ENCODE measurements at places on chromosomes 6 and 20. TPM values are rescaled to one million over a fixed set of nuclear protein-coding genes. Genes with fewer than 3 reads are reported as not detected.

DNA sequence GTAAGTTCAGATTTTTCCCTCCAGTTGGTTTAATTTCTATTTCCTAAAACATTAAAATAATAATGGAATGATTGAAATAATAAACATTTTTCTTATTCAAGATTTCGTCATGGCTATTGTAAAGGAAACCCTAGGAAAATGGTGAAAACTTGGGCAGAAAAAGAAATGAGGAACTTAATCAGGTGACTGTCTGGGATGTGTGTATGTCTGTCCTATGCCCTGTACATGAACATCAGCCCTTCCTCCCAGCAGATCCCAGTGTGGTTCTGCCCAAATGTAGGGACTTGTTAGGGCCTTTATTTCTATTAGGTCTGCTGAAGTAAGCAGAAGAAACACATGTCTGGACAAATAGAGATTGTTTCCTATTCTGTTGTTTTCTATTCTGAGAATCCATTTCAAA lies 13.1 kb downstream of the RIOK1 start:
- peak; percentile 58 for DNase-seq

GRCh38 chr20:858011-858410 lies 24.5 kb downstream of the FAM110A start:
- DNase-seq = no peak

Gene CTCFL
- polyA plus RNA-seq = 0.24 TPM

Gene NCOA6
- polyA plus RNA-seq = 30.0 TPM

Gene CRIP3
- 2.0 TPM for polyA plus RNA-seq

Gene SMLR1
- not detected for polyA plus RNA-seq

Gene CDSN
- polyA plus RNA-seq = not detected

GRCh38 chr6:27183060-27183832 lies 64.3 kb upstream of the PRSS16 start:
- peak; percentile 72 for DNase-seq

Gene PCMT1
- polyA plus RNA-seq = 73.5 TPM

GRCh38 chr6:56101141-56101553 lies 146.2 kb downstream of the COL21A1 start:
- DNase-seq = peak; percentile 11

Gene OLIG3
- not detected for polyA plus RNA-seq

DNA sequence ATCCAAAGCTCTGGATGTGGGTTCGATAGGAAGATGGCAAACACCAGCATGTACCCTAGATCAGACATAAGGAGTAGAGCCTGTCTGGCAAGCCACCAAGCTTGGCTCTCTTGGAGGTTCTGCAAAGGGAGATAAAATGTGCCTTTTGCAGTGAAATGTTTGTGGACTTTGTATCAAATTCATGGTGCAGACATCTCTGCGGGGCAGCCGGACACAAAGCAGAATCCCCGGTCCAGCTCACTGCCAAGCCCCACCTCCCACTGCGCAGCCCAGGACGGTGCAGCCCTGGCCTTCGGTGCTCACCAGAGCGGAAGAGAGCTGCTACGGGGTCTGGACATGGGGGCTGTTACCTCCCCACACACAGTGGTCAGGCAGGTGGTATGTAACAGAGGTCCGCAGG lies 333.6 kb upstream of the JARID2 start:
- no peak for DNase-seq

DNA sequence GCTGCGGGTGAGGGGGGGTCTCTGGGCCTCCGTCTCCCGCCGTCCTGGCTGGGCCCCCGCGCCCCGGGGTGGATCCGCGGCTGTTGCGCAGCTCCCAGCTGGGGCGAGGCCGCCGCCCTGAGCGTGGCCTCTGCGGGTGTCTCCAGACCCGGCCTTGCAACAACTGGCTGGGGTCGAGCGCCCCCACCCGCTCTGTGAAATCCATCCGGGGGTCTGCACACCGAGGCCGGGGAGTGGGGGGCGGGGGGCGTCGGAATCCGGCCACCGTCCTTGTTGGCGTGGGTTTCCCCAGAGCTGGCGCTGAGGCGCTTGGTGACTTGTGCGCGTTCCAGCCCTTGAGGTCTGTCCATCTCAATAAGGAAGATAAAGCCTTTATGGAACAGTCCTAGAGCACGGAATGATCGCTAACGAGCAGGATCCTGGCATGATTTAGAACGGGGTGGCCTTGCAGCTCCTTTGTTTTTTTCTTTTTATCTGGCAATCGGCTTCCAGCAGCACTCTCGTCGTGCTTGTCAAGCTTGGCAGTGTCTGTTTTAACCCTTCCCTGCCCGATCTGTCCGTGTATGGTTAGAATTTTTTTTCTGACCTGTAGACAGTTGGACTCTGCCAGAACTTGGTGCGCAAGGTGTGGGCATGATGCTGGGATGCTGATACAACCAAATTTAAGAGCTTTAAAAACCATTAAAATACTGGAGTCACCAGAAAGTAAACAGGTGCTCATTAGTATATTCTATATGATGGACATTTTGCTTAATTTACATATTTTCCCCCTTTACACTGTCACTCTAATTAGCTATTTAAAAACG lies 675 bp downstream of the DSTN start:
- DNase-seq = peak; percentile 79

- no peak for DNase-seq
Observed at GRCh38 chr20:4507288-4507719, 214.4 kb upstream of the PRND start.

- no peak for DNase-seq
Observed at GRCh38 chr20:14453259-14453658, 115.8 kb upstream of the FLRT3 start.

- no peak for DNase-seq
Observed at GRCh38 chr6:146111881-146112450, 83.1 kb downstream of the GRM1 start.

DNA sequence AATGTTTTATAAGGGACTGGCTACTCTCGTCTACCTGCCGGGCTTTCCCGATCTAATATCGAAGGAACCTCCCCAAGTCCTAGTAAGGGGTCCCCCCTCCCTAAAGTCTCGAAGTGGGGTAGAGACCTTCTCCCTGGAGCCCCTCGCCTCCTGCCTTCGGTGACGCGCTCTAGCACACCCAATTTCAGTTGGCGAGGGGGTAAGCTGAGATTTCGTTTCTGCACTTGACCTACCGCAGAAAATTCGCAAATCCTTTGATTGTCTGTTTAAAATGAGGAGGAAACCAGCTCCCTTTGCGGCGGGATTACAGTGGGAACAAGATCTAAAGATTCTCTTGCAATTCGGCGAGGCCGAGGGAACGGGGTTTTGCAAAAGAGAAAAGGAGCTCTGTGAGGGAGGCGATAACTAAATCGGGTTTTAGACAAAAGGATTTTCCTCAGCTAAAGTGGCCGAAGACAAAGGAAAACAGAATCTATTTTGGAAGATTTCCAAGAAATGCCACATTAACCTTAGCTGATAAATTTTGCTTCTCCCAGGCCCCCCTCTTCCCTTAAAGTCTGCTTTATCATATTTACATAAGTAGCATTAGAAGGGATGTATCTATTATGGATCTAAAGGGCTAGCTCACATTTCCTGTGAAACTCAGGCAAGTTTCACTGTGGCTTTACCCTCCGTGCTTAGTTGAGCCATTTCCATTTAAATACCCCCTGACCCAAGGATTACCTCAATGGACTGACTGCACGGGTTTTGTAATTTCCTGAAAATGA lies 8.4 kb downstream of the SIM1 start:
- DNase-seq = no peak

DNA sequence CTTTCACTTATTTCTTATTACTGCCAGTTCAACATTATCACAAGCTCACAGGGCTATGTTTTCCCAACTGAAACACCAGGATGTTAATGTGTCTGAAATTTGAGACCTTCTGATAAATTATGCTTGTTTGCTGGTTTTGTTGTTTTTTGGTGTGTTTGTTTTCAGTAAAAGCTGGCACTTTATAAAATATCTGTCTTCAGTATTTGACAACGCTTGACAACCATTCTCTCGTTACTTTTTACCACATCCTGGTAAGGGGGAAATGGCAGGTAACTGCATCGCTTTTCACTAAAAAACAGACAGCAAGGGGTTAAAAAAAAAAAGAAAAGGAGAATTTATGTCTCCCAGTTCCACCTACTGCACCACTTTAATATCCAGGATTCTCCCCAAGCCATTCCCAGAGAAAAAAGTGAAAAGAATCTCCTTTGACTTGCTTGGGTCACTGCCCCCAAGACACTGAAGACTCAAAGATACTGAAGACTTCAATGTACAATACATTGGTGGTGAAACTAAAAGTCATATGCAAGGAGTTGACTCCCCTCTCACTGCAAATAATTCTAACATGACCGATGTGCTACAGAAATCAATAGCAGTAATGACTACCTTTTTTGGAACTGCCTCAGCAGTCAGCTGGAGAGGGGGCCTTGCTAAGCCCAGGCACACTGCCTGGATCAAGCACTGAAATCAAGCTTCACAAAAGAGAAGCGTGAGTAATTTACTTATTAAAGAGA lies 88.9 kb downstream of the HIVEP2 start:
- no peak for DNase-seq

- no peak for DNase-seq
Observed at GRCh38 chr6:155543166-155543847, 87.7 kb upstream of the NOX3 start.

Gene IRF4
- 1.1 TPM for polyA plus RNA-seq

DNA sequence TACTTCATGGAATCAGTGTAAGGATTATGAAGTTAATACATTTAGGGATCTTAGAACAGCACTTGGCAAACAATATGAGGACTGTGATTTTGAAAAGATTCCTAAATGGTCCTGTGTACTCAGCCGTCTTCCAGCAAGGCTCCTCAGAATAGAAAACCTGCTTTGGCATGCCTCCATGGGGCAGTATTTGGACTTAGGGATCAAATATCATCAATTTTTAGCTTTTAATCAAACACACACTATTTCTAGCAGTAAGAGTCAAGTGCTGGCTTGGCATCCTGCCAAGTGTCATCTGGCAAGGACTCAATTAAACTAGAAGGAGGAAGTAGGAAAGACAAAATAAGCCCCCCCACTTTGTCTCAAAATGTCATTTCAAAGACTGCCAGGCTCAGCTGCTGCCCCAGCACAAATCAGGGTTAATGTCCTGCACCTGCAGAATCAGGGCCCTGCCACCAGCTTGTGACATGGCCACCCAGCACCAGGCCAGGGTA lies 40.8 kb downstream of the IYD start:
- DNase-seq = peak; percentile 69

GRCh38 chr20:59425572-59425971 lies 125.2 kb downstream of the EDN3 start:
- DNase-seq = no peak

Gene ZSWIM3
- polyA plus RNA-seq = 3.7 TPM

Gene SEMG1
- not detected for polyA plus RNA-seq

DNA sequence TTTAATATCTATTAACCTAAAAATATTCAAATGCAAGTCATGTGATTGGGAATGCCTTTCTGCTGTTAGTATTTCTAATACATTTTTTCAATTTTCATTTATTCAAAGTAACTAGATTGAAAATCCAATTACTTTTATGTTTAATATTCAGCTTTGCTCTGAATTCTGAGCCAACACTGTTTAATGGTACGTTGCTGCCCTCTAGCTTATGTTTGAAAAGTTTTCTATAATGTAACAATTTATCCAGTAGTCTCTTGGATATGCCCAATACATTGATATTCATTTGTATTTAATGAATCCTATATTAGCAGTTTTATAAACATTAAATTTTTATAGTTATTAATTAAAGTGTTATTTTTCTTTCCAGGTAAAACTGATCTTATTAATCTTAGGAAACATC lies 47.4 kb downstream of the LGSN start:
- peak; percentile 54 for DNase-seq

Gene SLC16A10
- 3.5 TPM for polyA plus RNA-seq

- DNase-seq = no peak
Observed at GRCh38 chr6:100620085-100620840, 155.5 kb upstream of the SIM1 start.

DNA sequence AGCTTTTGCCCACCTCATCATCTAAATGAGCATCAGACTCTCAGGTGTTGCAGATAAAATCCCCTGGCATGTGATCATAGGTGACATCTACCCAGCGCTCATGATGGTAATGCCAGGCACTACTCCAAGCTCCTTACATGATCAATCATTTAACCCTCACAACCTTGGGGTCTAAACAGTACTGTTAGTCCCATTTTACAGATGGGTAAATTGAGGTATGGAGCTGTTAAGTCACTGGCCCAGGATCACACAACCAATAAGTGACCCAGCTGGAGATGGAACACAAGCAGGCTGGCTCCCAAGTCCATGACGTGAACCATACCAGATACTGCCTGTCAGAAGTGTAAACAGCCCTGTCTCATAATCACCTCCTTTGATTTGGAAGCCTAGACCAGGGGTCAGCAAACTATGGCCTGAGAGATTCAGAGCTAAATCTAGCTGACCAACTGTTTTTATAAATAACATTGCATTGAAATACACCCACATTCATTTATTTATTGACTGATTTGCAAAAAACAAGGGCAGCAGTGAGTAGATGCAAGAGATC lies 79.2 kb downstream of the UNC5CL start:
- no peak for DNase-seq

Gene HLA-DOB
- polyA plus RNA-seq = not detected

Gene SLC22A2
- 0.12 TPM for polyA plus RNA-seq
